T-helper 17 cell (primary cell): ENCODE measurements at places on chromosomes 2 and 18.

- H3K27ac ChIP-seq: peak overlapping the region; percentile 88
- H3K4me3 ChIP-seq: peak overlapping the region; percentile 75
- peaks cover 20% of the 10 kb centered on the region for H3K4me1 ChIP-seq
- no peaks in the 10 kb centered on the region for H3K27me3 ChIP-seq
Measured at GRCh38 chr2:12451726-12452125, 265.0 kb upstream of the TRIB2 start.

- no peak overlapping the region for H3K4me3 ChIP-seq
- H3K27me3 ChIP-seq: peaks cover 20% of the 10 kb centered on the region
- H3K36me3 ChIP-seq: no peaks in the 10 kb centered on the region
- DNase-seq: no peak
Measured at GRCh38 chr18:8856769-8857393, 151.5 kb downstream of the MTCL1 start.

- peaks cover 8% of the 10 kb centered on the region for H3K4me1 ChIP-seq
- H3K27me3 ChIP-seq: peaks cover 12% of the 10 kb centered on the region
- no peak for DNase-seq
- H3K27ac ChIP-seq: no peak overlapping the region
Measured at GRCh38 chr2:12014088-12014960, 267.9 kb downstream of the LPIN1 start.

DNA sequence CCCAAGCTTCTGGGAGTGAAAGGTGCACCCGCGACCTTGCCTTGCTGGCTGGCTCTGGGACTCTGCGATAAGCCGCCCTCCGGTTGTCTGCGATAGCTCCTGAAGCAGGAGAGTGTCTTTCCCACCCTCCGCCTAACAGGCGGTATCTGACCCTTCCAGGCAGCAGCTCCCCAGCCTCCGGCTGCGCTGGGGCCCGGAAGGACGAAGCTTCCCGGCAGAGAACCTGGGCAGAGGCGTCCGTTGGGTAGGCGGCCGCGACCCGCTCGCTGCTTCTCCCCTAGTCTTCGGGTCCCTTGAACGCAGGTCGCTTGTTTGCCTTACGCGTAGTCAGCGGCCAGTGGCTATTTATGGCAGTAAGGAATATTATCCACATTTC lies 446 bp upstream of the RHBDD1 start:
- H3K36me3 ChIP-seq: no peaks in the 10 kb centered on the region
- H3K27me3 ChIP-seq: no peaks in the 10 kb centered on the region
- no peak for DNase-seq
- H3K4me1 ChIP-seq: peaks cover 32% of the 10 kb centered on the region
- H3K4me3 ChIP-seq: peak overlapping the region; percentile 91

GRCh38 chr2:209473930-209474419 lies 50.1 kb downstream of the MAP2 start:
- DNase-seq: no peak
- H3K36me3 ChIP-seq: peaks cover 2% of the 10 kb centered on the region
- H3K4me1 ChIP-seq: no peaks in the 10 kb centered on the region
- H3K27me3 ChIP-seq: no peaks in the 10 kb centered on the region
- H3K27ac ChIP-seq: no peak overlapping the region

DNA sequence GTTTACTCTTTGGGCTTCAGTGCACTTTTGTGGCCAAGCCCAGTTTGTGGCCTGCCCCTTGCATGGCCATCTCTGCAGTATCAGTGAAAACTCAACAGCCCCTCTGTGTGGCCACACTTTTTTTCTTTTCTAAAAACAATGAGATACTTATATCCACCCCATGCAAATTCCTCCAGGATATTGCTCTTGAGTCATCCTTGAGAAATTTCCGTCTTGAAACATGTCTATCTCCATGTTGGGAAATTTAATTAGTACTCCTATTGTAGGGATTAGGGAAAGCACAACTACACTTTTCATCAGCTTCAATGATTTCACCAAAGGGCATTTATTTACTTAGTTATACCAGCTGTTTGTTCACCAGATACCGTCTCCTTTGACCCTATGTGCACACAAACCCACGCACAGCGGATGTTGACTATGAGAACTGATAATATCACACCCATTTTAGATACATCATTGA lies 993.1 kb downstream of the TSN start:
- no peaks in the 10 kb centered on the region for H3K27me3 ChIP-seq
- no peaks in the 10 kb centered on the region for H3K4me1 ChIP-seq
- H3K36me3 ChIP-seq: no peaks in the 10 kb centered on the region
- H3K27ac ChIP-seq: no peak overlapping the region
- no peak overlapping the region for H3K4me3 ChIP-seq
- no peak for DNase-seq

- no peaks in the 10 kb centered on the region for H3K36me3 ChIP-seq
- H3K27me3 ChIP-seq: no peaks in the 10 kb centered on the region
- no peak overlapping the region for H3K27ac ChIP-seq
- no peak for DNase-seq
- no peaks in the 10 kb centered on the region for H3K4me1 ChIP-seq
Measured at GRCh38 chr18:39942702-39943101, 2012.3 kb upstream of the PIK3C3 start.

DNA sequence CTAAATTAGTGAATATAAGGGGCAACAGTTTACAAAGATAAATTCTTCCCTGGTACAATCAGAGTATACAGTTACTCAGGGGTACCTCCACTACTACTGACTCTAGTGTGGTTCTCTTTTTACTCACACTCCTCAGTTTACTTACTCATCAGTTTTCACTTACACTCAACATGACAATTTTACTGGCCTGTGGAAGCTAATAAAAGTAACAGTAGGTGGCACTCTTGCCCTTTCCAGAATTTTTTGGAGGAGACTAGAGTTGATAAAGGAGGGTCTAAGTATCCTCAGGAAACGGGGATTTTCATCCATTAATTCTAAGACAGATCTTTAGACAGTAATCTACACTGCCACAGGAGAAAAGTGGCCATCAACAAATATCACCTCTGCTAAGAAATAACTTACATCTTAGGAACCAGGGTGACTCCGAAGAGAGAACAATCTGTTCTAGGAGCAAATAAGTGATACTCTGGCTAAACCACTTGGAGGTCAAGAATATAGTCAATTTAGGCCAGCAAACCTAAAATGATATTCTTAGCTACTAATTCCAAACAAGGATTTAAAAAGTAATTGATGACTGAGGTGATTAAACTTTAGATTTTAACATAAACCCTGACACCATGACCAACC lies 61.3 kb downstream of the ATL2 start:
- H3K36me3 ChIP-seq: no peaks in the 10 kb centered on the region
- no peaks in the 10 kb centered on the region for H3K27me3 ChIP-seq
- no peak for DNase-seq
- H3K27ac ChIP-seq: peak overlapping the region; percentile 1

DNA sequence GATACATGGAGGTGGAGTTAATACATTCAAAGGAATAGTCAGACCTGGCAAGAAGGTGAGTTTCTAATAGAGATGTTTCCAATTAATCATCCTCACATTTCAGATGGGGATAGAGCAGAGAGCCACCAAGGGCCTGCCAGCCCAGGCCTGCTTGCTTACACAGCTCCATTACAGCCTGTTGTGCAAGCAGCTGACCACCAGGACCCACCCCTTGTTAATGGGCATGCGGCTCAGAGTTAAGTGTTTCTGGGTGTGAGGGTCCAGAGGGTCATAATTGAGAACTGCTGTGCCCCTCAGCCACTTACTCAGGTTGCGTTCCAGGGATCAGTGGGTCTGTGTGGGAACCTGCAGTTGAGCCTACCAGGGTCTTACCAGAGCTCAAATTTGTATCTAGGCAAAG lies 199.8 kb downstream of the AGPS start:
- no peak overlapping the region for H3K4me3 ChIP-seq
- no peaks in the 10 kb centered on the region for H3K4me1 ChIP-seq
- H3K36me3 ChIP-seq: no peaks in the 10 kb centered on the region
- DNase-seq: no peak
- no peak overlapping the region for H3K27ac ChIP-seq
- H3K27me3 ChIP-seq: peaks cover 35% of the 10 kb centered on the region

- peaks cover 7% of the 10 kb centered on the region for H3K36me3 ChIP-seq
- DNase-seq: no peak
- H3K27me3 ChIP-seq: no peaks in the 10 kb centered on the region
- peaks cover 7% of the 10 kb centered on the region for H3K4me1 ChIP-seq
Measured at GRCh38 chr2:96832754-96833507, 10.9 kb downstream of the ANKRD23 start.

DNA sequence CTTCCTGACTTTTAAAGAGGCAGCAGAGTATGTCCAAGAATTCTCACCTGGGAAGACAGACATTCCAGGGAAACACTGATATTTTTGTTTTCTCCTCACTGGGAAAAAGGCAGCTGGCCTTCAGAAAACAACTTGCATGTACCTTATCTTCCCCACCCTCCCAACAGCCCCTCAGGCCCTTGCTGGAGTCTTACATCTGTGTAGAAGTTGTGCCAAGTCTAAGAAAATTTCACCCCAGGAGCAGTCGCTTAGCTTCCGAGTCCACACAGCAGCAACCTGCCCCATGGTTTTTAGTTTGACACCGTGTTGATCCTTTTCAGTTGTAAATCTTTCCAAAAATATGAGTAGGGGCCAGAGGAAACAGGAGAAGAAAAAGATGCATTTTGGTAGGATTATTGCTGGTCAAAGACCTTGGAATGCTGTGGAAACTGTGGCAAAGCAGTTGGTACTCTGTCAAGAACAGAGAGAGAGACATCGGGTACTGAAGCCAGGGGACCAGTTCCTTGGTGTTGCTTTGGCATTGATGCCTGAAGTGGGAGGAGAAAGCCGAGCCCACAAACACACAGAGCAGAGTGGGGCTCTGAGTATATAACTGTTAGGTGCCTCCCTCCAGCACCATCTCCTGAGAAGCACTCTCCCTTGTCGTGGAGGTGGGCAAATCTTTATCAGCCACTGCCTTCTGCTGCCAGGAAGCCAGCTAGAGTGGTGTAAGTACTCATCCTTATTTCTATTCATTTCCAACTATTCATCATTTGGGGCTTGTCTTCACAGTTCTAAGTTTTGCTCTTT lies at the start of gene SLC14A1:
SLC14A1 (plus strand) TSS at position 615 of the 789 bp plus-strand sequence. CDS start 6,140 bp downstream, outside the sequence.
- no peak within 1 kb of the TSS for H3K4me3 ChIP-seq
- DNase-seq: no peak
- peaks cover 3% of the 10 kb centered on the region for H3K4me1 ChIP-seq
- no peak within 1 kb of the TSS for H3K27ac ChIP-seq
- H3K36me3 ChIP-seq: peaks cover 2% of the 10 kb centered on the region
- peaks cover 5% of the 10 kb centered on the region for H3K27me3 ChIP-seq

DNA sequence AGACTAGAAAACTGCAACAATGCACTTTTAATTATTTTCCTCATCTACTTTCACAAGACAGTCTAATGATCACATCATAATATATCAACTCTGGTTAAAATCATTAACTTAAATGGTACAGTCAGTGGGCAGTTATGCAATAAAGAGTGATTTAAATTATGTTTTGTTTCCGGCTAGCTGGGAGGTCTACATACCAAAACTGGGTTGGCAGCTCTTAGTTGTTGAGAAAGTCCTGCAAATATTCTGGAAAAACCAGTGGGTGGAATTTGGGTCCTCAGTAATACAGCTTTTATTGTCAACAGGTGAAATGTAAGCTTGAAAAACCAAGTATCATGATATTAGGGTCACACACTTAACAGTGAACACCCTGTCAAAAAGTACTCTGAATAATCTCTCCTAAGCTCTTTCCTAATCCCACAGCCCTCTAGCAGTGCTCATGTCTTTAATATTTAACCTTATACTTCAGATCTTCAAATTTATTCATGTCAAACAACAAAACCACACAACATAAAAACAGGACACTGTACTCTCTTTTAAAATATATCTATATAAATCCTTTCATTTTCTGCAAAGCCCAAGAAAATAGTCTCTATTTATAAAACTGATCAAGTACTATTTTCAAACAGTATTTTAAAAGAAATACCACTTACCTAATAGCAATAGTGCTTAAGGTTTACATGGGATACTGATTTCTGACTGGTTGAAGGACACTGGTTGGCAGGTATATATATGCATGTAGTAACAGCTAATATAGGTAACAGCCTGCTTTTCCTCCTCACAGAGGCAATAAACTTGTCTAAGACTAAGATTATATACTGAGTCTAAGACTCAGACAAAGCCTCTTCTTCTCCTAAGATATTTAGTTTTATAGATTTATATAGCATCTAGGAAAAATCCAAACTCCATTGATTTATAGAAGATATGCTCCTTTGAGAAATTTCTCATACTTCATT lies 103.8 kb downstream of the GAREM1 start:
- no peak for DNase-seq
- H3K36me3 ChIP-seq: no peaks in the 10 kb centered on the region
- H3K27ac ChIP-seq: no peak overlapping the region
- peaks cover 31% of the 10 kb centered on the region for H3K27me3 ChIP-seq

GRCh38 chr2:99624677-99625076 lies 134.9 kb upstream of the REV1 start:
- no peak for DNase-seq
- peaks cover 11% of the 10 kb centered on the region for H3K27me3 ChIP-seq
- H3K4me3 ChIP-seq: no peak overlapping the region
- H3K27ac ChIP-seq: no peak overlapping the region

GRCh38 chr18:78692105-78692504 lies 287.5 kb upstream of the SALL3 start:
- H3K4me3 ChIP-seq: no peak overlapping the region
- no peaks in the 10 kb centered on the region for H3K27me3 ChIP-seq
- H3K27ac ChIP-seq: no peak overlapping the region
- no peaks in the 10 kb centered on the region for H3K36me3 ChIP-seq
- no peak for DNase-seq
- no peaks in the 10 kb centered on the region for H3K4me1 ChIP-seq

DNA sequence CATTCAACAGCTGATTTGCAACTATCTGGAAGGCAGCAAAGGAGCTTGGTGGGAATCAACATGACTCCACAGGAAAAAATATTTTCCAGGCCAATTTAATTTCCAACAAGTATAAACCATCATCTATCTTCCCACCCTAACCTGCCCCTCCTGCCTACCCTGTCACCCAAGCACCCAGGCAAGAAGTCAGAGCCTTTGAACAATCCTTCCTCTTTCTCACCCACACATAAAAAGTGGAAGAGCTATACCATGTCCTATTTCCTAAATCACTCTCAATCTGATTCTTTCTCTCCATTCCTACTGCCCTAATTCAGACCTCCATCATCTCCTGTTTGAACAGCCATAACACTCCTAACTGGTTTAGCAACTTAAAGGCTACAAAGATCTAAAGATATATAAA lies 12.7 kb downstream of the SPIRE1 start:
- DNase-seq: no peak
- H3K4me3 ChIP-seq: no peak overlapping the region
- H3K27ac ChIP-seq: no peak overlapping the region
- peaks cover 2% of the 10 kb centered on the region for H3K4me1 ChIP-seq
- peaks cover 10% of the 10 kb centered on the region for H3K36me3 ChIP-seq

DNA sequence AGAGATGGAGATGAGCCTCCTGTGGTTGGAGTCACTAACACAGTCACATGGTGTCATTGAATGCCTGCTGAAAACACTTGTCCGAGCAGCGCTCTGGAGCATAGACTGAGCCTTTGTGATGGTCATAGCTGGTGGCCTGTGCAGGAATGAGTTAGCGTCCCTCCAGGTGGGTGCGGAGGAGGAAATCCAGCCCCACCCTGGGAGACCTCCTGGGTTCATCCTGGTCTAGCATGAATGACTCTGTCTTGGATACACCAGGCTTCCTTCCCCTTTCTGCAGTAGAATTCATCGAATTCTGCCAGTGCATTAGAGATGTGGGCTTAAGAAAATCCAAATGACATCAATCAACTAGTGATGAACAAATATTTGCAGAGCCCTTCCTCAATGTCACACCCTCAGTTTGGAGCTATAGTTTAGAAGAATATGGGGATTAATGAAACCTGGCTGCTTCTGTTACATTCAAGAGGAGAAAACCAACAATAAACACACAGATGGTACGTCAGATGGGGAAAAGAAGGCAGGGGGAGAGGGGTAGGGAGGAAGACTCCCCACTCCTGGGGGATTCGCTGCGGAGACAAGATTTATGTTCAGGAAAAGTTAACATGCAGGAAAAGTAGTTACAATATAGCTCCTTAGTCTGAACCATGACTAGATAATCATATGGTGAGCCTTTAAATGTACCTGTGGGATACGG lies 136.7 kb downstream of the DDX1 start:
- H3K4me1 ChIP-seq: no peaks in the 10 kb centered on the region
- DNase-seq: no peak
- H3K27ac ChIP-seq: no peak overlapping the region
- H3K27me3 ChIP-seq: peaks cover 54% of the 10 kb centered on the region
- H3K36me3 ChIP-seq: no peaks in the 10 kb centered on the region
- H3K4me3 ChIP-seq: no peak overlapping the region
